ENCODE measurements at places on chromosomes 6 and 20. TPM values are rescaled to one million over a fixed set of nuclear protein-coding genes. Genes with fewer than 3 reads are reported as not detected.

Gene CLPSL2
- total RNA-seq = not detected

Gene DOK5
- total RNA-seq = 2.1 TPM

Gene DEFB132
- total RNA-seq = not detected

Gene TTK
- 39.1 TPM for total RNA-seq

Gene FLOT1
- 155 TPM for total RNA-seq

Gene SAMD3
- 1.8 TPM for total RNA-seq

Gene PLA2G7
- total RNA-seq = not detected

Gene TREML1
- total RNA-seq = not detected

Gene PI16
- total RNA-seq = 0.96 TPM

Gene FOXF2
- total RNA-seq = not detected

Gene MAN1A1
- total RNA-seq = 18.4 TPM

DNA sequence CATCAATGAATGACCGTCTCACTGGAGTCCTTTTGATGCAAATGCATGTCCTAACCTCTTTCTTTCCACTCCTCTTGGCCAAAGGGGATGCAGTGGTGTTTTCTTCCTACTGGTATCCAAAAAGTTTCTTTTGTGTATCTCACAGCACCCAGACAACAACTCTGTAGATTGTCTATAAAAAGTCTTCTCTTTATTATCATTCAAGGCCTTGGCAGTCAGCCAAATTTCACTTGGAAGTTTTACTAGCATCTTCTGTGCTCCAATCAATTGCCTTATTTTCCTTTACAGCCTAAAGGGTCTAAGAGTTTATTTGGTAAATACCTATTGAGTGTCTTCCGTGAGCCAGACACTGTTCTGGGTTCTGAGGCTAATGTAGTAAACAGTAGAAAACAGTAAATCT lies 150.2 kb upstream of the RNF217 start:
- peaks cover 4% of the 10 kb centered on the region for H3K27me3 ChIP-seq
- no peaks in the 10 kb centered on the region for H3K4me1 ChIP-seq
- DNase-seq = no peak
- H3K4me3 ChIP-seq = no peak overlapping the region

- H3K27ac ChIP-seq = no peak overlapping the region
- H3K4me3 ChIP-seq = no peak overlapping the region
- H3K27me3 ChIP-seq = no peaks in the 10 kb centered on the region
- peaks cover 7% of the 10 kb centered on the region for H3K36me3 ChIP-seq
- peaks cover 2% of the 10 kb centered on the region for H3K4me1 ChIP-seq
Observed at GRCh38 chr6:87494761-87495422, 22.1 kb downstream of the SLC35A1 start.

- H3K27me3 ChIP-seq = peaks cover 27% of the 10 kb centered on the region
- no peaks in the 10 kb centered on the region for H3K36me3 ChIP-seq
- H3K4me3 ChIP-seq = no peak overlapping the region
- no peak overlapping the region for H3K27ac ChIP-seq
- no peaks in the 10 kb centered on the region for H3K4me1 ChIP-seq
Observed at GRCh38 chr20:46333161-46333991, 25.1 kb upstream of the CDH22 start.

GRCh38 chr6:159252955-159253508 lies 83.8 kb downstream of the FNDC1 start:
- no peak overlapping the region for H3K27ac ChIP-seq
- no peaks in the 10 kb centered on the region for H3K36me3 ChIP-seq
- H3K4me1 ChIP-seq = no peaks in the 10 kb centered on the region
- DNase-seq = peak; percentile 14
- no peak overlapping the region for H3K4me3 ChIP-seq
- peaks cover 11% of the 10 kb centered on the region for H3K27me3 ChIP-seq

DNA sequence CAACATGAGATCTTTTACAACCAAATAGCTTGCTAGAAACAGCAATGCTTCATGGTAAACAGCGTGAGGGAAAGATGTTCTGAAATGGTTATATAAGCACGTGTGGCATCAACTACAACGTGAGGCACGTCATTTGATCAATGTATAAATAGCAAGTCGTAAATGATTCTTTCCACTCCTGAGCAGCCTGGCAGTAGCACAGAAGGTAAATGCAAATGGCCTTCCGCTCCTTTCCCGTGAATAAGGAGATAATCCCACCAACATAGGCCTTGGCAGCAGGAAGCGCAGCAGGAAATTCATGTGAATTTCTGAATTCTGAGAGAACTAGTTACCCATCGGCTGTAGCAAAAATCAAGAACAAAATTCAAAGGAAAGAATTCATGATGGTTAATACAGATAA lies 17.0 kb downstream of the RPS6KA2 start:
- no peaks in the 10 kb centered on the region for H3K4me1 ChIP-seq
- no peaks in the 10 kb centered on the region for H3K27me3 ChIP-seq
- no peak for DNase-seq
- no peak overlapping the region for H3K27ac ChIP-seq
- H3K4me3 ChIP-seq = no peak overlapping the region
- no peaks in the 10 kb centered on the region for H3K36me3 ChIP-seq

- no peaks in the 10 kb centered on the region for H3K27me3 ChIP-seq
- H3K4me3 ChIP-seq = no peak overlapping the region
- peaks cover 7% of the 10 kb centered on the region for H3K36me3 ChIP-seq
- no peak for DNase-seq
- H3K27ac ChIP-seq = no peak overlapping the region
- peaks cover 19% of the 10 kb centered on the region for H3K4me1 ChIP-seq
Observed at GRCh38 chr6:107434812-107435211, 24.6 kb downstream of the PDSS2 start.

DNA sequence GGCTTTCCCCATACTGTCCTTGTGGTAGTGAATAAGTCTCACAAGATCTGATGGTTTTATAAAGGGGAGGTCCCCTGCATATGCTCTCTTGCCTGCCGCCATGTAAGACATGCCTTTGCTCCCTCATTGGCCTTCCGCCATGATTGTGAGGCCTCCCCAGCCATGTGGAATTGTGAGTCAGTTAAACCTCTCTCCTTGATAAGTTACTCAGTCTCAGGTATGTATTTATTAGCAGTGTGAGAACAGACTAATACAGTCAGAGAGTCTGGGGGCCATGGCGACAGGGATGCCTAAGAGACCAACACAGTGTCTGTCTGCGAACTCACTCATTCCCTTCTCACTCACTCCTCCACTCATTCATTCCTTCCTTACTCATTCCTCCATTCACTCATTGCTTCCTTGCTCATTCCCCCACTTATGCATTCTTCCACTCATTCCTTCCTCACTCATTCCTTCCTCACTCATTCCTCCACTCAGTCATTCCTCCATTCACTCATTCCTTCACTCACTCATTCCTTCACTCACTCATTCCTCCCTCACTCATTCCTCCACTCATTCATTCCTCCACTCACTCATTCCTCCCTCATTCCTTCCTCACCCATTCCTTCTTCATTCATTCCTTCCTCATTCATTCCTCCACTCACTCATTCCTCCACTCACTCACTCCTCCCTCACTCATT lies 137.5 kb upstream of the AGPAT4 start:
- H3K4me3 ChIP-seq = no peak overlapping the region
- no peaks in the 10 kb centered on the region for H3K36me3 ChIP-seq
- DNase-seq = peak; percentile 9
- no peak overlapping the region for H3K27ac ChIP-seq

DNA sequence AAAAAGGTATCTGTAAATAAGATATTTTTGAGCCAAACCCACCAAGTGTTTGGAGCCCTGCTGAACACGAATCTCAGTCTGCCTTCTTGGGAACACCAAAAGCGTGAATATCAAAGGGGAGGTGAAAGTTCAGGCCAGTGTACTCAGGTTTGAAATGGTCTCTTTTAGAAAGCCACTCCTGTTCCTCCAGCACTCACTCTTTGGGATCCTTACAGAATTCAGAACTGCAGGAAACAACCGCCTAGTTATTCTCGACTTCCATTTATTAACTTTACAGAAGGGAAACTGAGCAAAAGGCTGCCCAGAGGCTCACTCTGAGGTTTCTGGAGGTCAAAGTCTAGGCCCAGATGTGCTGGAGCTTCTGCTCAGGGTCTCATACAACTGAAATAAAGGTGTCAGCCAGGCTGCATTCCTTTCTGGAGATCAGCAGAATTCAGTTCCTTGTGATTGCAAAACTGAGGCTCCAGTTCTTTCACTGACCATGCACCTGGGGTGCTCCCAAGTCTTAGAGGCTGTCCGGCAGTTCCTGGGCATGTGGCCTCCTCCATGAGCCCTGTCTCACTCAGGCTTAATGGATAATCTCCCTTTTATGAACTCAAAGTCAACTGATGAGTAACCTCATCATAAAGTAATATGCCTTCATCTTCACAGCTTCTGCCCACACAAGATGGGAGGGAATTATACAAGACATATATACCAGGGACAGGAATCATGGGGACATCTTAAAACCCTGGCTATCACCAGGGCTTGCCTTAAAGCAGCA lies 65.5 kb upstream of the TNFAIP3 start:
- no peak for DNase-seq
- peak overlapping the region; percentile 84 for H3K27ac ChIP-seq
- H3K36me3 ChIP-seq = peaks cover 3% of the 10 kb centered on the region

DNA sequence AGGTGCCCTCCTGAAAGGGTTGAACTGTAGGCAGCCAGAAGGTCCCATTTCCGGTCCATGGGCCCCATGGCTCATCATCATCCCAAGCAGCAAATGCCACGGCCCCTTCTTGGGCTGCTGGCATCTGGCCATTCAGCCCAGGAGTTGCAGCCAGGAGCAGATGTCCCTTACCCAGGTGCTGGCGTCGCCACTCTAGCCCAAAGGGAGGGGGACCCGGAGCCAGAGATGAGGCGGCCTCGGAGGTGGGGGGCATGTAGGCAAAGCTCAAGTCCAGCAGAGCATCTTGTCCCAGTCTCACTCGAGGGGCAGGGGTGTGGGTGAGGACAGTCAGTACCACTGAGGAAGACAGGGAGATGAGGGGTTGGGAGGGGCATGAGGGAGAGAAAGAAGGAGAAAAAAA lies 6.3 kb upstream of the RGL2 start:
- no peak overlapping the region for H3K27ac ChIP-seq
- H3K27me3 ChIP-seq = no peaks in the 10 kb centered on the region
- peaks cover 52% of the 10 kb centered on the region for H3K36me3 ChIP-seq
- no peak for DNase-seq
- H3K4me3 ChIP-seq = no peak overlapping the region
- H3K4me1 ChIP-seq = peaks cover 37% of the 10 kb centered on the region

DNA sequence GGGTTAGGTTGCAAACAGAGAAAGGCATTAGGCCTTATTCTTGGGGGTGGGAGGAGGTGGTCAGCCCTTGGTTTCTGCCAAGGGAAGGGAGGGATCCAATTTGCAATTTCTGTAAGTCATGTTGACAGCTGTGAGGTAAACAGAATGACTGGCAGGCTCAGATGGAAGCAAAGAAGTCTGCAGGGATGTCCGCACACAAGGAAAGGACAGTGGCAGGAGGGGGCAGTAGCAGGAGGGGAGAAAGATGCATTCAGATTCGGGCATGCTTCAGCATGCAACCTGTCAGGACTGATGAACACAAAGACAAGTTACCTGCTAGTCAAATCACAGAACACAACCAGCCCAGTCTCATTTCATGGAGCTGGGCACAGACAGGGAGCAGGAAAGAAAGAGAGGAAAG lies 217.9 kb upstream of the FOXA2 start:
- DNase-seq = no peak
- H3K4me3 ChIP-seq = no peak overlapping the region
- no peaks in the 10 kb centered on the region for H3K27me3 ChIP-seq
- no peaks in the 10 kb centered on the region for H3K4me1 ChIP-seq

DNA sequence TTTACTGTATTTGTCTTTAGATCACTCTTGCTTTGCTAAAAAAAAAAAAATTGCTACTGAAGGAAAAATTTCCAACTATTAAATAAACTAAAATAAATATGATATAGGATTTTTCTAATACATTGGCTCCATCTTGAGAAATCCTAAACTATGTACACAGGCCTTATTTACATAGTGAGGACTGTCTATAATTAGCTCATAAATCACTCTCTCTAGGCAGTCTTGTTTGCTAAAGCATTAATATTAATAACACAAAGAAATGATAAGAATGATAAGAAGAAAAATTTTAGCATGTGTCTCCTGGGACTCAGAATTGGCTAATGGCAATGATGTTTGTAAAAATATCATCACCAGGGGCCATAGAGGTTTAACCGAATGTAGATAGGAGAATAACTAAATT lies 13.3 kb upstream of the CRYBG1 start:
- H3K27me3 ChIP-seq = peaks cover 21% of the 10 kb centered on the region
- H3K36me3 ChIP-seq = no peaks in the 10 kb centered on the region
- no peaks in the 10 kb centered on the region for H3K4me1 ChIP-seq

- H3K4me1 ChIP-seq = no peaks in the 10 kb centered on the region
- no peak overlapping the region for H3K4me3 ChIP-seq
- H3K27me3 ChIP-seq = no peaks in the 10 kb centered on the region
- H3K27ac ChIP-seq = no peak overlapping the region
- no peak for DNase-seq
Observed at GRCh38 chr20:42204109-42204660, 586.0 kb upstream of the CHD6 start.

GRCh38 chr6:111666847-111667246 lies 61.2 kb upstream of the TRAF3IP2 start:
- DNase-seq = no peak
- no peak overlapping the region for H3K4me3 ChIP-seq

DNA sequence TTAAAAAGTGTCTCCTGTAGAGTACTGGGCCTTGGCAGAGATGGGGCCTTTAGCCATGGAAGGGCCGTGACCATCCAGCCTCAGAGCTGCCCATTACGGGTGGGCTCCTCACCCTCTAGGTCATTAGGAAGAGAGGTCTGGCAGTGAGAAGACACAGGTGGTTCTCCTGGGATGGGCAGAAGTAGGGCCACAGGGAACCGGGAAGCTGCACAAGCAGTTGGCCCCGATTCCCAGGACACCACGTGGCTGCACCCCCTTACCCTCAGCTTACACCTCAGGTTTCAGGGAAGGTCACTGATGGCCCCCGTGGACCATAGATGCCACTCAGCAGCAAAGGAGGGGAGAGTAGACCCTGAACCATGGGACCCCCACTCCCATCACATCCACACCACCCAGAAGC lies 1.6 kb downstream of the RAET1G start:
- H3K4me1 ChIP-seq = peaks cover 22% of the 10 kb centered on the region
- no peak for DNase-seq
- no peak overlapping the region for H3K4me3 ChIP-seq
- H3K36me3 ChIP-seq = no peaks in the 10 kb centered on the region
- peaks cover 58% of the 10 kb centered on the region for H3K27me3 ChIP-seq

DNA sequence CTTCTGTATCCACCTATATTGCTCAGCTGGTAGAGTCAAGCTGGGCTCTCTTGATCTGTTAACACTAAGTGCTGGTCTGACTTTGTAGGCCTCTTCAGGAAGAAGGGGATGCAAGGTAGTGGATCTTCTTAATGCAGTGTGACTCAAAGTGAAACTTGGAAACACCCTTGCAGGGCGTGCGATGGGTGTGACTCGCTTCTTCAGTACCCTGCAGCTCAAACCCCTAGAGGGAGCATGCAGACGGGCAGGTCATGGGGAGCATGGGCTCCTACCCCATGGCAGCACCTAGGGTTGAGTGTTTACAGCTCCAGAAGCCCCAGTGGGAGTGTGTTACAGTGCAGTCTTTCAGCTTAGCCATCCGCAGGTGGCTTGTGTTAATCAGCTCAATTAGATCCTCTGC lies 757 bp upstream of the SAMD3 start:
- H3K4me1 ChIP-seq = peaks cover 34% of the 10 kb centered on the region
- DNase-seq = peak; percentile 82
- no peaks in the 10 kb centered on the region for H3K27me3 ChIP-seq
- H3K27ac ChIP-seq = no peak overlapping the region

- H3K36me3 ChIP-seq = peaks cover 65% of the 10 kb centered on the region
- peaks cover 60% of the 10 kb centered on the region for H3K4me1 ChIP-seq
- no peaks in the 10 kb centered on the region for H3K27me3 ChIP-seq
- peak overlapping the region; percentile 15 for H3K4me3 ChIP-seq
- peak; percentile 75 for DNase-seq
- peak overlapping the region; percentile 74 for H3K27ac ChIP-seq
Observed at GRCh38 chr20:1632178-1632577, 12.4 kb upstream of the SIRPB1 start.

GRCh38 chr6:164347455-164347854 lies 932.9 kb downstream of the QKI start:
- no peaks in the 10 kb centered on the region for H3K27me3 ChIP-seq
- no peak overlapping the region for H3K27ac ChIP-seq
- no peaks in the 10 kb centered on the region for H3K4me1 ChIP-seq
